ENCODE measurements at places on chromosomes 7 and 10. TPM values are rescaled to one million over a fixed set of nuclear protein-coding genes. Genes with fewer than 3 reads are reported as not detected.

DNA sequence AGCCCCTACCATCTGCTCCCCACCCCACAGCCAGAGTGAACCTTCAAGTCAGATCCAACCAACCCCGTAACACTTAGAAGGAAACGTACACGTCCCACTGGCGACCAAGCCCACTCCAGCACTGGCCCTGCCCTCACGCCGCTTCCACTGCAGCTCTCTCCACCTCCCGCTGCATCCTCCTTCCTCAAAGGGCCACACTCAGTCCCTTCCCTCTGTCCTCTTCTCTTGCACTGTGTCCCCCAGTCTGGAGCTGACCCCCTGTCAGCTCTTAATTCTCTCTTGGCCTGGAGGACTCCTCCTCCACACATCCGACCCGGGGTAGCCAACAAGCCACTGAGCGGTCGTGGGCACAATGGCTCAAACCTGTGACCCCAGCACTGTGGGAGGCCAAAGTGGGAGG is 85.8 kb downstream of the PROSER2 start:
- no peak for DNase-seq

DNA sequence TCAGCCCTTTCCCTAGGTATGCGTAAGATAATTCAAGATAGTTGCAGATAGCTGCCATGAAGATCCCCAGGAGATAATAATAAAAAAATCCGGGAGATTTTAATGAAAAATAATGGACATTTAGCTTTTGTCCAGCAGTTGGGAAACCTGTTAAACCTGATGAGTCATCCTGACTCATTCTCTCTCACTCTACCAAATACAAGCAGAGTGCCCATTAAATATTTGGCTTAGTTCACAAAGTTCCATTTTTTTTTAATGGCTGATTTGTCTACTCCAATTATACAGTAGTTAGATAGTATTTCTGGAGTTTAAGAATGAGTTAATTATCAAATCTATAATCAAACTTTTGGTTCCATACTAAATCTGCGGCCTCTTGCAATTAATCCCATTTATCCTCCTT is 2.1 kb upstream of the SHTN1 start:
- peak; percentile 87 for DNase-seq

DNA sequence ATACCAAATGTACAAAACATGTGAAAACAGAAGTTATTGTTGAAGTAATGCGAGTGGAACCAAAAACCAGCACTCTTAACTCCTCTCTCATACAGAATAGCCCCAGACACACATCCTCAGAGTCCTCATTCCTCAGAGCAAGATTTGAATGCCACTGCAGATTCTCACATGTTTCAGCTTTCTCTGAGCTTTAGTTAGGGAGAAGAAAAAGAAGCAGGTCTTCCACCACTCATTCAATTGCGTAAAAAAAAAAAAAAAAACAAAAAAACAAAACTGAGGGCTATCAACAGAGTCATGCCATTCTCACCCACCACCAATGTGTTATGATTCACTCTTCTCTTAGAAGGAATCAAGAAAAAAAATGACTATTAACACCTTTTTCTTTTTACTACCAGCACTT is 287.7 kb downstream of the IPMK start:
- DNase-seq: no peak

GRCh38 chr7:2270495-2270894 is 28.5 kb downstream of the NUDT1 start:
- DNase-seq: no peak

DNA sequence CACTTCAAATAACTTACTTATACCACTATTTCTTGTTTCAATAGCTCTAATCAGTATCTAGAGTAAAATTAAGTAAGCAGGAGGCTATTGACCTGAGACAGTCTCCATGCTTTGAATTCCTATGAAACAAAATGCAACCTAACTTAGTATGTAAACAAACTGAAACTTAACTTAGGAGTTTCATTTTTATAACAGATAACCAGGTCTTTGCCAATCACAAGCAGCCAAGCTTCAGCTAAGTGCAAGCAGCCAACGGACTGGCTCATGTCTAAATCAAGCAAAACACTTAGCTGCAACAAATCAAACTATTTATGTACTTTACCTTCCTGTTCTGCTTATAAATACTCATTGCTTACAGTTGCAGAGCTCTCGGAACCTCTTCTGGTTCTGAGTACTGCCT is 4.4 kb upstream of the GSTK1 start:
- DNase-seq: no peak

DNA sequence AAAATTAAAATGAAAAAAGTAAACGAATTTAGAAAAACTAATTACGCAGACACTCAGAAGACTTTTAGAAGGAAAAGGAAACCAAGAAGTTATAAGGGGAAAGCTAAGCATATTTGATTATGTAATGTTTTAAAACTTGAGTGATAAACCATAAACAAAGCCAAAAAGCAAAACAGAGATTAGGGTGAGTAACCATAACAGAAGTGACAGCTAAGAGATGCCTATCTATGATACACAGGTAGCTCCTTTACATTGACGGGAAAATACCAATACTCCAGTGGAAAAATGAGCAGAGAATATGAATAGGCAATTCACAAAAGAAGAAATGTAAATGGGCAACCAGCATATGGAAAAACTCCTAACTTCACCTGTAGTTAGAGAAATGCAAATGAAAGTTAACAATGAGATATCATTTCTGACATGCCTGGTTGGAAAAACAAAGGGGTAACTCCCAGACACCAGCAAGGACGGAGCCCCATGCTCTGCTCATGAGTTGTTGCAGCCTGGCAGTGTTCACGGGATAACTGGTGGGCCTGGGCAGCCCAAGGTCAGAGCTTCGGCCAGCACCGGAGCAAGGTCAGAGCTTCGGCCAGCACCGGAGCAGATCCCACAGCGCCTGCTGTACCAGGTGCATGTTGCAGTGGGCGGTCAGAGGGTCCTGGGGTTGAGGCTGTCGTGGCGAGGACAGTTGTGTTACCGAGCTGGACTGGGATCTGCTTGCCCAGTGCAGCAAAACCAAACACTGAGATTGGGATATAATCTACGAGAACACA is 58.9 kb downstream of the ALOX5 start:
- DNase-seq: no peak

- DNase-seq: no peak
These were observed 603.6 kb upstream of the MGMT start for GRCh38 chr10:128863411-128863810.

DNA sequence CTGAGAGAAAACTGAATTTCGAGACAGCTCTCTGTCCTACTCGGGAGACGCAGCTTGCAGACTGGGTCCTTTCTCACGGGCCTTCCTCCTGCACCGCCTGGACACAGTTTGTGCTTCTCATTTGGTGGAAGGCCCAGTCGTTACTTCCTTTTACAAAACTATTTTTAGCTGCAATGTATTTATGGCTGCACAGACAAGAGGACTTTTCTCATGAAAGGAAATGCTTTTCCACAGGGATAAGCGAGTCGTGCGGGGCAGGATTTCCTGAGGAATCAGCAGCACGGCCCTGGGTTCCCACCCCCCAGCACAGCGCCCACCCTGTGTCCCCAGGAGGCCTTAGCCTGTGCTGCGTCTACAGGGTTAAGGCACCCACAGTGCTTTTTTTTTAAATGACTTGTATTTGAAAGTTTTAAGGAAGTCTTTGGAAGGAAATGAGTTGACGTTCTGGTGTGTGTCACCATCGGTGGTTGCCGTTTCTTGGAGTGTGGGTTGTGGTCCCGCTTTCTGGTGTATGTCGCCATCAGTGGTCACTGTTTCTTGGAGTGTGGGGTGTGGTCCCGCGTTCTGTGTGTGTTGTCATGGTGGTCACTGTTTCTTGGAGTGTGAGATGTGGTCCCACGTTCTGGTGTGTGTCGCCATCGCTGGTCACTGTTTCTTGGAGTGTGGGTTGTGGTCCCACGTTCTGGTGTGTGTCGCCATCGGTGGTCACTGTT is 50.9 kb downstream of the INPP5A start:
- no peak for DNase-seq

GRCh38 chr7:157870644-157871290 is 534.0 kb downstream of the DNAJB6 start:
- DNase-seq: no peak

- DNase-seq: no peak
These were observed 5.0 kb upstream of the CNOT4 start for GRCh38 chr7:135514856-135515255.

DNA sequence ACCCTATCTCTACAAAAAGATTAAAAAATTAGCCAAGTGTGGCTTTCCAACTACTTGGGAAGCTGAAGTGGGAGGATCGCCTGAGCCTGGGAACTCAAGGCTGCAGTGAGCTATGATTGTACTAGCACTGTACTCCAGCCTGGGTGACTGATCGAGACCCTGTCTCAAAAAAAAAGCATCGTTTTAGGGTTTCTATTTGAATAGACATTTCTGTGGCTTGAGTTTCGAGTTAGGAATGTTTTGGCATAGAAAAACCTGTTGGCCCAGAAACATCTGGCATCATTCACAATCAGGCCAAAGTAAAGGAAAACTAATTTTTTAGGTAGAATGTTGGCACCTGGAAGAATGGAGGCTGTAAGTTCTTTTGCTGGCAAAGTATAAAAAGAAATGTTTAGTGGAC is 72.4 kb downstream of the AUTS2 start:
- DNase-seq: no peak

GRCh38 chr7:151936207-151936606 is 20.0 kb upstream of the GALNTL5 start:
- DNase-seq: no peak

GRCh38 chr10:114498413-114499111 is 94.3 kb upstream of the AFAP1L2 start:
- DNase-seq: no peak

DNA sequence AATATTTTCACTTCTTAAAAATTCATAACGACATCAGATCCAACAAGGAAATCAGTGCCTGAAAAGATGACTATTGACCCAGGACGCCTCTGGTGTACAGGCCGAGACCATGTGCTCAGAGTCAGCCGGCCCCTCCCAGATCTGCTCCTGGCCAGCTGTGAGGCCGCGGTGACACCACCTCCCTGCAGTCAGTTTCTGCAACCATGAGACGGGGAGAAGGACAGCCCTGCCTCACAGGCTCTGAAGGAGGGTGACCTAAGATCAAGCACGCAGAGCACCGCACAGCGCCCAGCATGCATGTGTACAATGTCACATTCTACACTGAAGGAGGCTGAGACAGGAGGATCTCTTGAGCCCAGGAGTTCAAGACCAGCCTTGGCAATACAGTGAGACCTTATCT is 2.6 kb upstream of the GPER1 start:
- DNase-seq: no peak

DNA sequence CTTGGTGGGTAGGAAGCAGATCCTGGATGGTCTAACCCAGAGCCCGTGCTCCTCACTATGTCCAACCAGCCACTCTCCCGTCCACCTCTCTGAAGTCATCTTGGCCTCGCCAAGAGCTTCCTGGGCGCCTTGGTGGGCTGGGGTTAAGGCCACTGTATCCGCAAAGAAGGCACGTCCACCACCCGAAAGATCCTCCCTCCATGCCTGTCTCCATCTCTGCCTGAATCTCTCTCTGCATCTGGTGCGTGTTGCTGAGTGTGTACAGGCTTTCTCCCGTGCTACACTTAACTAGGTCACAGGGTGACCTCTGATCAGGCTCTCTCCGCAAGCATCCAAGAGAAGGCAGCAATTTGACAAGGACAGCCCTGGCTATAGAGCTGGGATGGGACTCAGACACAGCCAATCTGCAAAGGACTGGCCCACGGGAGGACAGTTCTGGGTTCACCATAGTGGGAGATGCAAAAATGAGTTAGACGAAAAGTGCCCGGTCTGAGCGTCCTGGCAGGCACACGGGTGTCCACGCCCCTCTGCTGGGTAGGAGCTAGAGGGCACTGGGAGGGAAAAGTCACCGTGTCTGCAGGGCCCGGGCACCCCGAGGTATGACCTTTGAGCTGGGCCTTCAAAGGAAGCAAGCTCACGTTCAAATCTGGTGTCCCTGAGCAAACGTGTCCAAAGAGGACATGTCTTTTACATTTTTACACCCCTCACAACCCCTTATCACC is 9.4 kb upstream of the RFC2 start:
- DNase-seq: no peak

DNA sequence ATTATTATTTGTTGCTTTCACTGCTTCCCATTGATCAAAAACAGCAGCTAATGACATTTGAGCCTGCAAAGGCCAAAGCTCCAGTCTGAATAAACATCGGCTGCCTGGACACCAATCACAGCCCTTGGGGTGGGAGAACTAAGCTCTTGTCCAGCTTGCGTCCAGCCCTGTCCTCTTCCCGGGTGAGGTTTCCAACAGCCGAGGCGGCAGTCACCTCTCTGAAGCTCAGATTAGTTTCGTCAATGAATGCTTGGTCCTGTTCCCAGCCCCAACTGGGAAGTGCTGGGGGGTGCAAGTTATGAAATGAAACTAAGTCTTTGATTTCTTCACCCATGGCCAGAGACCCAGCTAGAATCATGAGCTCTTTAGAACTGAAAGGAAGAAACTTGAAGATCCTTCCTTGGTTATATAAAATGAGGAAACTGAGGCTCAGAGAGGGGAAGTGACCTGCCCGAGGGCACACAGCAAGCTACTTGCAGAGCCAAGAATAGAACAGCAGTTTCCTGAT is 114.0 kb upstream of the TCF7L2 start:
- no peak for DNase-seq

DNA sequence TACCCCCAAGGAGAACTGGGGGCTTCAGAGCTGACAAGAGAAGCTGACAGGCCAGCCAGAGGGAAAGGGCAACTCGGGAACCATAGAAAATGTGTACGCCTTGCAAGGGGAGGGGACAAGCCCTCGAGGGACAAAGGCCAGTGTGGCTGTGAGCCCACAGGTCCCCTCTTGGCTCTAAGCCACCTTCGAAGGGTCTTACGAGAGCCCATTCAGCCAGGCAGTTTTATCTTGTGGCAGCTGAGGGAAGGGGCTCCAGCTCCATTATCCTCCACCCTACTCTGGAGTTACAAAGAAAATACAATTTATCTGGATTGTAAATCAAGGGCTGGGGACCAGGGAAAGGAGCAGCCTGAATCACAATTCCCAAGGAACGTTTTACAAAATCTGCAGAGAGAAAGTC is 159.5 kb upstream of the ZMIZ1 start:
- no peak for DNase-seq

DNA sequence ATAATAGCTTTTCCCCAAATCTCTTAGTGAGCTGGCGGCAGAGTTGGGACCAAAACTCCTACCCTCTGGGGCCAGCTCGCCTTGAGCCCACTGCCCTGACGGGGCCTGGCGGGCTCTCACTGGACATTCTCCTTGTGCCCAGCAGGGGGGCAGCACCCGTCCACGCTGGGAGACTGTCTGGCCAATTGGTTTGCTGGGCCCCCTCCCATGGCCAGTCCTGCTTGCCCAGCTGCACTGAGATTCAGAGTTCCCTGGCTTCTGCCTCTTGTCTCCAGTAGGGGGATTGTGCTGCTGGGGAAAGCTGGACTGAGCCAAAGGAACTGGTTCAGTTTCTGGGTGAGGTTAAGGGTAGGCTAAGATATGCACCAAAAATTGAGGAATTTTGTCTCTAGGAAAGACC is 59.8 kb downstream of the RAMP3 start:
- DNase-seq: no peak

- no peak for DNase-seq
These were observed 6.3 kb downstream of the CXCL12 start for GRCh38 chr10:44378626-44379025.

GRCh38 chr10:133420579-133420978 is 3.8 kb downstream of the SPRN start:
- DNase-seq: no peak

The IFIT5 gene
- 26.1 TPM for total RNA-seq

The WNT8B gene
- not detected for total RNA-seq

The DNAH11 gene
- 0.59 TPM for total RNA-seq

The OR9A2 gene
- not detected for total RNA-seq

The GDF10 gene
- total RNA-seq: not detected

The EVX1 gene
- total RNA-seq: not detected

The ADCY1 gene
- total RNA-seq: not detected

The GIMAP8 gene
- total RNA-seq: not detected
